ENCODE measurements at places on chromosomes 12 and 14. TPM values are rescaled to one million over a fixed set of nuclear protein-coding genes. Genes with fewer than 3 reads are reported as not detected.

DNA sequence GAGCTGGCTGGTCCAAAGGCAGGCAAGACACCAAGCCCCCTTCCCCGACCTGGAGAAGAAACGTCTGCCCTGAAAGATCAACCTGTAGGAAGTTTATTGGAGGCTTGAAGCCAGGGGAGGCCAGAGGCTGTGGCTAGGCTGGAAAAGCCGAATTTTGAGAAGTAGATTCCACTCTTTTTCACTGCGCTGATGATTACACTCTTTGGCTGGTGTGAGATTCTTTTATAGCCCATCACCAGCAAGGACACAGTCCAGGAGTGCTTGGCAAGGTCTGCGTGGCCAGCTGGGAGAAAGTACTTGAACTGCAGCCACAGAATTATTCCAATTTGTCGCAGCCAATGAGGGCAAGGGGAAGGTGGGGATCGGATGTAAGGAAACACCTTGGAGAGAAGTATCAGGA, 45.0 kb downstream of the SYNE3 start:
- DNase-seq = no peak

DNA sequence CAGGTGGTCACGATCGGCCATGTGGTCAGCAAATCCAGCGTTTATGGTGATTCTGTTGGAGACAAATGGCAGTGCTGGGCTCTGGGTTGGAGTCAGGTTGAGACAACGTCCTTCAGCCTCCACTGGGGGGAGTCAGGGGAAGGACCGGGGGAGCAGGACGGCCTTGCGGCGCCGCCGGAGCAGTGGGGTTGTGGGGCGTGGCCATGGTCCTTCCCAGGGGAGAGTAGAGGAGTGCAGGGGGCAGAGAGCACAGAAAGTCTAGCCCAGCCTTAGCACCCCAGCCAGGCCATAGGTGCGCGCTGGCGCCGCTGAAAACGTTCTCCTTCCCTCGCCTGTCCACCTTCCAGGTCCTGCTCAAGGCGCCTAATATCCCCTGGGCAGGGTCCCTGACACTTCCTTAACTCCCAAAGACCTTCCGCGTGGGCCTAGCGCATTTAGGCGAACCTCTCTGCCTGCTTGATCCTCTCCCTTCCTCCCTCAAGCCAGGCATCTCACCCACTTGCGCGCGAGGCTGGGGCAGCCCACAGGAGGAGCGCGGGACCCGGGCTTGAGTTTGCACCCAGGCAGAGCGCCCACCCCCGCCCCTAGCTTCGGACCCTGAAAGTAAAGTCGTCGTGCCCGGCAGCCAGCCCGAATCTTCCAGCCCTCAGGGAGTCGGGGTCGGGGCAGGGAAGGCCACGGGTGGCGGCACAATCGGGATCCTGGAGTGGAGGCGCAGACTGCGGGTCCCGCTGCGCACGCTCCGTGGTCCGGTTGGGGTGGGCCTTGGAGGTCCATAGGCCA, 3.1 kb upstream of the KIF26A start:
- DNase-seq = no peak

DNA sequence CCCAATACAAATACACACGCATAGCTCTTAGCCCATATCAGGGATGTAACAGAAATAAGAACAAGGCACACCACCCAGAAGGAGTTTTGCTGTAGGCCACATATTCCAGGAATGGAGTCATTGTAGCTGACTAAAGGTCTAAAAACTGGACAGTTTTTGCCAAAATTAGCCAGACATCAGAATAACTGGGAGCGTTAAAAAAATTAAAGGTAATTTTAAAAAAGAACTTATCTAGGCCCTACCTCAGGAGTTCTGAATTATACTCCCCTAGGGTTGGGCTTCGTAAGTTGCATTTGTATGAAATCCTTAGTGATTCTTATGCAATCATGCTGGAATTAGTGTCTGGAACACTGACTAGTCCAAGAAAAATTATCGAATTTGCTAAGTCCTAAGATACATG, 987.7 kb downstream of the GALC start:
- DNase-seq = no peak

GRCh38 chr12:59890896-59891579, 295.2 kb downstream of the SLC16A7 start:
- no peak for DNase-seq

ADAMTS20 gene
- total RNA-seq = not detected

POTEG gene
- total RNA-seq = not detected

NPFF gene
- total RNA-seq = not detected

TAS2R13 gene
- total RNA-seq = not detected
